ENCODE measurements at places on chromosomes 2 and 18.

DNA sequence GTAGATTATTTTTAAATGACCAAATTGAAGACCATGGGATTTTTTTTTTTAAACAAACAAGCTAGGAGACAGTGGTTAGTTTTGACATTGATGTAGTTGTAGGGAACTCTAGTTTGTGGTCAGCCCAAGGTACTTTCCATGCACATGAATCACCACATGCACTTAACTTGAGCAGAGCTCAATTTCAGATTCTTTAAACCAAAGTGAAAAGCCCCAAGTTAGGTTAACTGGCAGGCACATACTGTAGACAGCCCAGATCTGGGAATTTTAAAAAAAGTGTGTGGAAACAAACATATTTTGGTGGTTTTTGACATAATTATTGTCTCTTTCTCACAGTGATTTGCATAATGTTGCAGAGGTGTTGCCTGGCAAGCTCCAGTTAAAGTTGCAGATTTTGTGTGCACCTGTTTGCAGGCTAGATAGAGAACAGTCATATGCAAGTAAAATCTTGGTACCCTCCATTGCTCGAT is 88.4 kb downstream of the BCL2L11 start:
- peak; percentile 68 for DNase-seq

DNA sequence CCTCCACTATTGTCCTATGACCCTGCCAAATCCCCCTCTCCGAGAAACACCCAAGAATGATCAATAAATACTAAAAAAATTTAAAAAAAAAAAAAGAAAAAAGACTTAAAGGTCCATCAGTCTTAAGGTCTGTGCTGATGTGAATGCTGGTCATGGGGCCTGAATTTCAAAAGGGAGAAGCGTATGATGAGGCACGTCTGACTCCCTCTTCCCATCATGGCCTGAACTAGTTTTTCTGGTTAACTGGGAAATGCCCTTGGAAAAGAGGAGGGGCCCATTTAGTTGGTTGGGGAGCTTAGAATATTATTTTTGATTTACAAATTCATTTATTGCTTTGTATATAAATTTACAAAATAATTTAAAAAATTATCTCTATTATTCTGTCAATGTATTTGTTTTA is 291.0 kb upstream of the CDH19 start:
- DNase-seq = no peak

GRCh38 chr2:84899304-84900204 is 5.9 kb upstream of the TMSB10 start:
- DNase-seq = no peak

- DNase-seq = peak; percentile 12
Observed at GRCh38 chr2:171523088-171524017, 1.1 kb downstream of the CYBRD1 start.
